Suprapubic skin (tissue), 4 donors: ENCODE measurements at places on chromosomes 3 and 15. TPM values are rescaled to one million over a fixed set of nuclear protein-coding genes. Genes with fewer than 3 reads are reported as not detected.
A peak's percentile ranks its signal among the peaks of the same experiment; 100 is the strongest.

The LRRK1 gene
- total RNA-seq: 21.7 TPM

The CPNE4 gene
- total RNA-seq: not detected

The MEGF11 gene
- 8.5 TPM for total RNA-seq

GRCh38 chr3:120449251-120449650 lies 1.5 kb downstream of the FSTL1 start:
- peaks cover 38% of the 10 kb centered on the region for H3K4me1 ChIP-seq
- H3K36me3 ChIP-seq: no peaks in the 10 kb centered on the region
- H3K4me3 ChIP-seq: peak overlapping the region; percentile 95

The SGO1 gene
- 2.6 TPM for total RNA-seq

The INSYN1 gene
- 52.7 TPM for total RNA-seq

DNA sequence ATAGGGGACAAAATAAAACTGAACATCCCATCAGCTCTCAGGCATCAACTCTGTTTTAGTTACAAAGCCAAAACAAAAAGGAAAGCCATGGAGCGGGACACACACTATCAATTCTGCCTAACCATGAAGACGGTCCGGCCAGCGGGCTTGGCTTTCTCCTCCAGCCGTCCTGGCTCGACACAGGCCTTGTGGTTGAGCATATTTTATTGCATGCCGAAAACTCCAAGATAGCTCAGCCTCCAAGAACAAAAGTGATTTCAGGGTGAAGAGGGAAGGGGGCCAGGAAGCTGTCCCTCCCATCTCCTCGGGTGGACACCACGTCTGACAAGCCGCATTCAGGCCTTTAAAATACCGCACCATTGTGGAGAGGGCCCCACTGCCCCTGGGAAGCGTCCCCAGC lies 31.2 kb downstream of the WNT5A start:
- no peak overlapping the region for H3K27ac ChIP-seq
- no peaks in the 10 kb centered on the region for H3K4me1 ChIP-seq

DNA sequence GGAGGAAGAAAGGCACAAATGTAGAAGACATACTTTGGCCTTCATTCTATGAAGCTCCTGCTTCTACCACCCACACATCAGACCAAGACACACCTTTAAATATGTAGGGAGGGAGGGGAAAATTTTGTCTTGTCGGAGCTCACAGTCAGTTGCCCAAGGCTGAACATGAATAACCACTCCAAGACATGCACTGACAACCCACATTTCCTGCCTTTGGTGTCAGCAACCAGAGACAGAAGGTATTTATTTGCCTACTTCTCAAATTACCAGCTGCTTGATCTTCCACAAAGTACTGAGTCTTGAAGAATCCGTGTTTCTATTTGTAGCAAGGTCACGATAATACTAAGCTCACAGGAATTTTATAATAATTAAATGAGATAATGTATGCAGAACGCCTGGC lies 169.7 kb downstream of the KCNMB2 start:
- no peak overlapping the region for H3K4me3 ChIP-seq
- no peaks in the 10 kb centered on the region for H3K36me3 ChIP-seq
- DNase-seq: no peak
- no peaks in the 10 kb centered on the region for H3K27me3 ChIP-seq
- H3K4me1 ChIP-seq: peaks cover 20% of the 10 kb centered on the region
- no peak overlapping the region for H3K27ac ChIP-seq
